Kidney capillary endothelial cell (primary cell): ENCODE measurements at places on chromosomes 11 and 22.

DNA sequence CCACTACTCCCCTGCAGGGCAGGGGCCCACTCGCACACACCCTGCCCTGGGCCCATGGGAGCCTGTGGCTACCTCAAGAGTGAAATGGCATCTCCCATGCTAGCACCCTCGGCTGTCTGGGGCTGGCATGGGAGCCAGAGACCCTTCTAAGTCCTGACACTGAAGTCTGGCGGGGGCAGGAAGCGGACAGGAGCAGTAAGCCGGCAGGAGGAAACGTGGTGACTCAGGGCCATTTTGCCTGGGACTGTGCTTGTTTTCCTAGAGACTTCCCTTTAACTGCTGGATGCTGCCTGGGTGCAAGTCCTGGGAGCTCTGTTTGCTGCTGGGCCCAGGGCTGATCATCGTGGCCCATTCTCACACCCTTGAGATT, 16.8 kb downstream of the RELT start:
- peak; percentile 80 for DNase-seq

DNA sequence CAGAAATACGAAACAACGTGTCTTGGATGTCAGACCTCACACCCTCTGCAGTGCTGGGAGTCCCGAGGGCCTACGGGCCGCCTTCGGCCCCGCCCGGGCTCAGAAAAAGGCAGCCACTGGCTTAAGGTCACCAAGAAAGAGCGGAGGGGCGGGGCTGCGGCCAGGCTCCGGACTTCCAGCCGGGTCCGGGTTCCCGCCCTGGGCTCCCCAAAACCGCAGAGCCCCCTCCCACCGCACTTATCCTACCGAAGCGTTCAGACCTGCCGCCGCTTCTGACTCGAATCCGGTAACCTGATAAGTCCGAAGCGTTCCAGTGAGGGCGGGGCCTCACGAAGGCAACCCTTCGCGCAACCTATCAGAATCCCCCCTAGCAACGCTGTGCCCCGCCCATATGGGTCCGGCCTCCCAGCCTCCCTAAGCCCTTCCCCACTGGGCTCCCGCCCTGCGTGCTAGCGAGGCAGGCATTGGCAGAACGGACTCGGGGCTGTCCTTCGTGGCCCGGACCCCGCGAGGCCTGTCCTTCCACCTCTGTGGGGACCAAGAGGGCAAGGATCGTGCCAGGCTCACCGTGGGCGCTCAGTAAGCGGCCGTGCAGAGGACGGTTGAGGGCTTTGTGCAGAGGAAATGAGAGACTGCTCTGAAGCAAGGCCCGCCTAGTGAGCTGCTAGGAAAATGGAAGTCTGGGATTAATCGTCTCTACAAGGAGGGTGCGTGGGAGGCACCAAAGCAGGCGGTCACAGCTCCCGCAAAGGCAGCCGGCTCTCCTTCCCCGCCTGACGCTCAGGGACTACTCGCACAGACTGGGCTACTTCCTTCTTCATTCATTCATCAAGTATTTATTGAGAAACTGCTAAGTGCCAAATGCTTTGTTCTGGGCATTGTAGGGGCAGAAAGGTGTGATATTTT, at the start of gene NAGA:
Gene NAGA (minus strand): TSS at position 296 of the 906 bp plus-strand sequence. CDS start 515 bp downstream, outside the sequence.
- DNase-seq: peak; percentile 87

DNA sequence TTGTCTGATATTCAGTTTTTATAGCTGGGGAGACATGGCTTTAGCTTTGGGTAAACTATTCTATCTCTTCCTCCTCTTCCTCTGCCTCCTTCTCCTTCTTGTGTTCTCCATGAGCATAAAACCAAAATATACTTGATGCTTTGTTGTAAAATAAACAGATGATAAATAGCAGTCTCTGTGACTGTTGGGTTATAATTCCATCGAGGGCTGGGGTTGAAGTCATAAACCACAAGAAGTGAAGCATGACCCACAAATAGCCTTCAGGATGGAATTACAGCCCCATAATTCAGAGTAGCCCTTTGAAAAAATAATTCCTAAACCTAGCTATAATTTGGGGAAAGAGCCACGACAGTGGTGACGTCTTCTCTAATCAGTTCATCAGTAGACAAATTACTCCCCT, 177.7 kb downstream of the SNX19 start:
- DNase-seq: no peak

DNA sequence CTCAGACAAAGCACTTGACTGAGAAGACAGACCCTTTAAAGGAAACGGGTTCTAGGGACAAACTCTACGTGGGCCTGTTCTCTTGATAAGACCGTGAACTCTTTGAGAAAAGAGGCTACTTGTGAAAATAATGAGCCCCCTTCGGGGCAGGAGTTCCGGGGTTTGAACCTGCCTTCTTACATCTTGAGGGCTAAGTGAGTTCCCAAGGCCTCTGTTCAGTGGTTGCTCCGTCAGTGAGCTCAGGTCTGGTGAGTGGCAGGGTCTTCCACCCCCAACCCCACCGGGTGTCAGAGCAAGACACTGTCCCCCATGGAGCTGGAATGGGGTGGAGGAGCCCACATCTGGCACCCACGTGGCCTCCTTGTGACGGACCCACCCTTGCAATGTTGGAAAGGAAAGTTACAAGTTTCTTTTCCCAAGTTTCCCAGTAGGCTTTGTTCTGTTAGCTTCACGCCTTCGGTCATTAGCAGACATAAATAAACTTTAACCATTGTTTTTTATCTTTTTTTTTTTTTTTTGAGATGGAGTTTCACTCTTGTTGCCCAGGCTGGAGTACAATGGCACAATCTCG, 6.3 kb upstream of the SAMM50 start:
- DNase-seq: no peak

DNA sequence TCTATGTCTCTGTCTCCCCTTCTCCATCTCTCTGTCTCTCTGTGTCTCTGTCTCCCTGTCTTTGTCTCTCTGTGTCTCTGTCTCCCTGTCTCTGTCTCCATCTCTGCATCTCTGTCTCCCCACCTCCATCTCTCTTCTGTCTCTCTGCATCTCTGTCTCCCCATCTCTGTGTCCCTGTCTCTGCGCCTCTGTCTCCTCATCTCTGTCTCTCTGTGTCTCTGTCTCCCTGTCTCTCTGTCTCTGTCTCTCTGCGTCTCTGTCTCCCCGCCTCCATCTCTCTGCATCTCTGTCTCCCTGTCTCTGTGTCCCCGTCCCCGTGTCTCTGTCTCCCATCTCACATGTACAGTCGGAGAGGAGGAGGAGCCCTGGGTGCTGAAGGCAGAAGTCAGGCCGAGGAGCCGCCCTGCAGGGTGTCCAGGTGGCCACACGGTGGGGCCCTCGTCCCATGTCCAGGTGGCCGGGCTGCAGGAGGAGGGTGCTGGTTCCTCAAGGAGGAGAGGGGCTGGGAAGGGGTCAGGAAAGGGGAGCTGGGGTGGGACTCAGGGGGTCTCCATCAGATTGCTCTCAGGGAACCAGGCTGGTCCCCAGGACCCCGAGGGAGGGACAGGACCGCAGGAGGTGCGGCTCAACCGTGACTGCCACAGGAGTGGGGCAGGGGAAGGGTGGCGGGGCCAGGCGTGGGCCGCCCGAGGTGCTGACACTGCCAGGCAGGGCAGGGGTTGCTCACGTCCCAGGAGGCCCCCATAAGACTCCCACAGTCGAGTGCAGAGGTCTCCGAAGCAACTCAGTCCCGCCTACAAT, 25.6 kb upstream of the TH start:
- DNase-seq: peak; percentile 52

DNA sequence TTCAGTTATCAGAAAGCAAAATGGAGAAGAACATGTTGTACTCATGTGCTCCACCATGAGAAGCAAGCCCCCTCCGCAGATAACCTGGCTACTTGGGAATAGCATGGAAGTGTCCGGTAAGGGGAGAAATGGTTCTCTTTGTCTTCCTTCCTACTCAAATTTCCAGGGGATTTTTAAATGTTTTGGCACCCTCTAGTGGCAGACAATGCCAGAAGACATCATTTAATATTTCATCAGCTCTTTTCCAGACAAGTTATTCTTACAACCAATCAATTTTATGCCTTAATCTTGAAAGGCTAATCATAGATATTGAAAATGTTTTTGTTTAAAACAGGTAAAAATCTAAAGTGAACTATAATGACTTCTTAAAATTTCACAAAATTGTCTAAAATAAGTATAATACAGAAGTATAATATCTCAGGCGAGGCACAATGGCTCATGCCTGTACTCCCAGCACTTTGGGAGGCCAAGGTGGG, 15.7 kb downstream of the CRTAM start:
- peak; percentile 63 for DNase-seq

DNA sequence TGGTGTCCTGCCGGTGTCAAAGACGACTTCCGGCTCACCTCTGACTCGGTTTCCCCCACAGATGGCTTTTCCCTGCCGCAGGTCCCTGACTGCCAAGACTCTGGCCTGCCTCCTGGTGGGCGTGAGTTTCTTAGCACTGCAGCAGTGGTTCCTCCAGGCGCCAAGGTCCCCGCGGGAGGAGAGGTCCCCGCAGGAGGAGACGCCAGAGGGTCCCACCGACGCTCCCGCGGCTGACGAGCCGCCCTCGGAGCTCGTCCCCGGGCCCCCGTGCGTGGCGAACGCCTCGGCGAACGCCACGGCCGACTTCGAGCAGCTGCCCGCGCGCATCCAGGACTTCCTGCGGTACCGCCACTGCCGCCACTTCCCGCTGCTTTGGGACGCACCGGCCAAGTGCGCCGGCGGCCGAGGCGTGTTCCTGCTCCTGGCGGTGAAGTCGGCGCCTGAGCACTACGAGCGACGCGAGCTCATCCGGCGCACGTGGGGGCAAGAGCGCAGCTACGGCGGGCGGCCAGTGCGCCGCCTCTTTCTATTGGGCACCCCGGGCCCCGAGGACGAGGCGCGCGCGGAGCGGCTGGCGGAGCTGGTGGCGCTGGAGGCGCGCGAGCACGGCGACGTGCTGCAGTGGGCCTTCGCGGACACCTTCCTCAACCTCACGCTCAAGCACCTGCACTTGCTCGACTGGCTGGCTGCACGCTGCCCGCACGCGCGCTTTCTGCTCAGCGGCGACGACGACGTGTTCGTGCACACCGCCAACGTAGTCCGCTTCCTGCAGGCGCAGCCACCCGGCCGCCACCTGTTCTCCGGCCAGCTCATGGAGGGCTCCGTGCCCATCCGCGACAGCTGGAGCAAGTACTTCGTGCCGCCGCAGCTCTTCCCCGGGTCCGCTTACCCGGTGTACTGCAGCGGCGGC, 5.5 kb downstream of the B3GNT6 start:
- DNase-seq: peak; percentile 59

- DNase-seq: no peak
These were observed 5.6 kb downstream of the SLC37A4 start for GRCh38 chr11:119025099-119025473.

DNA sequence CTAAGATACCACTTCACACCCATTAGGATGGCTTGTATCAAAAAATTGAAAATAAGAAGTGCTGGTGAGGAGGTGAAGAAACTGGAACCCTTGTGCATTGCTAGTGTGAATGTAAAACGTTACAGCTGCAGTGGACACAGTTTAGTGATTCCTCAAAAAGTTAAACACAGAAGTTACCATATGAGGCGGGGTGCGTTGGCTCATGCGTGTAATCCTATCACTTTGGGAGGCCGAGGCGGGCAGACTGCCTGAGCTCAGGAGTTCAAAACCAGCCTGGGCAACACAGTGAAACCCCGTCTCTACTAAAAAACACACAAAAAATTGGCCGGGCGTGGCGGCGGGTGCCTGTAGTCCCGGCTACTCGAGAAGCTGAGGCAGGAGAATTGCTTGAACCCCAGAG, 43.5 kb downstream of the SGSM3 start:
- DNase-seq: no peak

GRCh38 chr11:9082575-9082974, 8.8 kb downstream of the SCUBE2 start:
- no peak for DNase-seq

DNA sequence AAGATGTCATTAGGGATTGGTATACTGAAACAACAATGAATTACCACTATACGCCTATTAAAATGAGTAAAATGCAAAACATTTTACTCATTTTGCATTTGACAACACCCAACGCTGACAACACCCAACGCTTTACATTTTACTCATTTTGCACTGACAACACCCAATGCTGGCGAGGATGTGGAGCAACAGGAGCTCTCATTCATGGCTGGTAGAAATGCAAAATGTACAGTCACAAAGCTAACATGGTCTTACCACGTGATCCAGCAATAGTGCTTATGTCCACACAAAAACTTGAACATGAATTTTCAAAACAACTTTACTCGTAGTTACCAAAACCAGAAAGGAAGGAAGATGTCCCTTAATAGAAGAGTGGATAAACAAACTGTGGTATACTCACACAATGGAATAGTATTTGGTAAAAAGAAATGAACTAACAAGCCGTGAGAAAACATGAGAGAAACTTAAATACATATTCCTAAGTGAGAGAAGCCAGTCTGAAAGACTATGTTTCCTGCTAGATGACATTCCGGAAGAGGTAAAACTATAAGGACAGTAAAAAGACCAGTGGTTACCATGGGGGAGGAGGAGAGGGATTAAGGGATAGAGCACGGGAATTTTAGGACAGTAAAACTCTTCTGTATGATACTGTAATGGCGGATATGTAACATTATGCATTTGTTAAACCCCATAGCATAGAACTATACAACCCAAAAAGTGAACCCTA, 11.4 kb upstream of the MSANTD2 start:
- DNase-seq: no peak

DNA sequence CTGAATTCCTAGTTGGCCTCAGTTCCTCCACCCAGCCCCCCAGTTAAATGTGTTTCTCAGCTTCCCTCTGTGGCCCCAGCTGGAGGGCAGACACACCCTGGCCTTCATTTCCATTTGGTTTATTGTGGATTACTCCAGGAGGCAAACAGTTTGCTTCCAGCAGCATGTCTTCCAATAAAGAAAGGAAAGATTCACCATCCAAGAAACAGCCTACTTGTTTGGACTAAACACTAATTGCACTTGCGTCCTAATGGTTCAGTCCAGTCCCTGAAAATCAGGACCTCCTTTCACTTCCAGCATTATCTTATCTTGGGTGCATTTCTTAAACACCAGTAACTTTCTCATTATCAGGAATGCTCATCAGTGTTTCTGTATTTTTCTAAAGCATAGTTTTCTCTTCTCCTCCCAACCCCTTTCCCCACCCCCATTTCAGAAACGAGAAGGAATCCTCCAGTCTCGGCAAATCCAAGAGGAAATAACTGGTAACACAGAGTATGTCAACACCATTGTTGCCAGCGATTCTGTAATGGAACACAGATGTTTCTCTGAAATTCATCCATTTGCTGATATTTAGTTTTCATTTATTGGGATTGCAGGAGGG, 130.9 kb downstream of the PARVA start:
- DNase-seq: no peak

DNA sequence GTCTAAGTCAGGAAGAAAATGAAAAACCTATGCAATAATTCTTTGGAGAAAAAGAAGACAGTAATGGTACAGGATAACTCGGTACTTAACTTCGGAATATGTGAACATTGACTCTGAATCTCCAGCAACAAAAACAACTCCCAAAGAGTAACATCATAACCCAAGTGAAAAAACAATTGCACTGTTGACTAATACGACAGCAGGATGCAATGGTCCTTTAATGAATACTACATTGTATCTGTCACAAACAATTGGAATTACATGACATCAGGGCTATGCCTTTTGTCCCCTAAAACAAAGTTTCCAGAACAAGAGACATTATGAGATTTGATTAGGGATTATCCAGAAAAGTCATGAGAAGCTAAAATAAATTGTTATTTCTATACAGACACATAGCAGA, 1065.9 kb downstream of the LRRC4C start:
- no peak for DNase-seq
